Hematopoietic multipotent progenitor cell (in vitro differentiated cells): ENCODE measurements at places on chromosomes 7 and 10.

DNA sequence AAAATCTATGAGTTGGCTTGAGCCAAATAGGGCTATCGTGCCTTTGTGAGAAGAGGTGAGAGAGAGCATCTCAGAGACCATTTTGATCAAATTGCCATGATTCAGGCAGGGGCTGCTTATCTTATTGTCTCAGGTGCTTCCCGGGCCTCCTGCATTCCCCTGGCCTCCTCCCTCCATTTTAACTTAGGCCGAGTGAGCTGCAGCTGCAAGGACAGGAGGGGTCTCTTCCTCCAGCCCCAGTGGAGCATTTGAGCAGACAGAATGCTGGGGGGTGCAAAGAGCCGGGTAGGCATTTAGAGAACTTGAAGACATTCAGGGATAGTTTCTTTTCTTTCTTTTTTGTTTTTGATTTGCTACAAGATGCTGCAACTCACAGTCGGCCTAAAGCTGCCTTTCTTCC, 59.0 kb downstream of the BUB3 start:
- DNase-seq = no peak

- DNase-seq = no peak
Observed at GRCh38 chr10:129712000-129712399, 245.0 kb downstream of the MGMT start.

DNA sequence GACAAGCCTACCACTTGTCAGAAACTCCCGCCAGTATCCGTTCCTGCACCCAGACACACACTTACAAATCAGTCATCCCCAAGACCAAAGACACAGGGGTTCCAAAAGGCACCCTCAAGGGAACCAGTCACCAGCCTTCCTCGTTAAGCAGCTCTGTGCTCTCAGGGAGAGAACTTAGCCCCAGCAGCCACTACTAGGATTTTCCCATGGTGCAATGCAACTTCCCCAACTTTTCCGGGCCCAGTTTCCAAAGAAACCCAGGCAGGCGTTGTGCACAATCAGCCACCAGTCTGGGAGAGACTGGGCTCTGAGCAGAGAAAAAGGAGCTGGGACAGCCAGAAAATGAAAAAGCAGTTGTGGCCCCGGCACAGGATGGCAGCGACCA, 1.2 kb downstream of the DLG5 start:
- no peak for DNase-seq

DNA sequence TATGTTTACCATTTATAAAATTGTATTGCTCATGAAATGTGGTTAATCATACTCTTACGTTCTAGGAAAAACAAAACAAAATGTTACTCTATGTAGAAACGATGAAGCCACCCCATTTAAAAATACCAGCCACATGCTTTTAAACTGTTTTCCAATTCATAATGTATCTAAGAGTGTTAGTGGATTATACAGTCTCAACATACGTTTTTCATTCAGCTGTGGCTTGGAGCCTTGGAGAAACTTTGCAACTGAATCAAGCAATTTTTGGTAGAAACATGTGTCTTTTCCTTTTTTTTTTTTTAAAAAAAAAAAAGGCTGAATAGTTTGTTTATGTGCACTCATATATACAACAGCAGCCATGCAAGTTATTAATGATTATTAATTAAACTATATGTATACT, 378.0 kb upstream of the SEMA3D start:
- DNase-seq = no peak

- DNase-seq = no peak
Observed at GRCh38 chr7:122038904-122039303, 105.1 kb downstream of the AASS start.

- DNase-seq = no peak
Observed at GRCh38 chr7:50650057-50650664, 85.0 kb upstream of the DDC start.

DNA sequence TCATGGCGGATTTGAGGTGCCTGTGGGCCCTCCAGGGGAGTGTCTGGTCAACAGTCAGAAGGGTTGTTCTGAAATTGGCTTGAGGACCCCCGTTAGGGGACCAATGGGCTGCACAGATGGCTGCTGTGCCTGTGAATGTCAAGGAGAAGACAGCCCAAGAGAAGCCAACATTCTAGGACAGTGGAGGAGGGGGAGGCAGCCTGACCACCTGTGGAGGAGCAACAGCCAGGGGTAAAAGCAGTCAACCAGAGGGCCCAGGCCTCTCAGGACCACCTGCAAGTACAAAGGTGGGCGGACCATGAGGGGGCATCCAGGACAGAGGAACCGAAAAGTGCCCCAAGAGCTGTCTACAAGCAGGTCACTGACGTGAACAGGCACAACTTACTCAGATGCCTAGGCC, 76.6 kb downstream of the VSTM4 start:
- no peak for DNase-seq

GRCh38 chr7:50336894-50337703, 32.6 kb downstream of the IKZF1 start:
- DNase-seq = no peak
